ENCODE measurements at places on chromosomes 7 and 10.

DNA sequence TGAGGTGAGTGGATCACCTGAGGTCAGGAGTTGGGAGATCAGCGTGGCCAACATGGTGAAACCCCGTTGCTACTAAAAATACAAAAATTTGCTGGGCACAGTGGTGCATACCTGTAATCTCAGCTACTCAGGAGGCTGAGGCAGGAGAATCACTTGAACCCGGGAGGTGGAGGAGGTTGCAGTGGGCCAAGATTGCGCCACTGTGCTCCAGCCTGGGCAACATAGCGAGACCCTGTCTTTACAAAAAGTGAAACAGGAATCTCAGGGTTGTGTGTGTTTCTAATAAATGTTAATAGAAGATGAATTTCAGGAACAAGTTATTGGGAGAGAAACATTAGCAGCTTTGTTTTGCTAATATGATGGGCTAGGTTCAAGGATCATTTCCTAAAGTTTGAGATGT, 19.9 kb downstream of the PPP2R2D start:
- DNase-seq: no peak

DNA sequence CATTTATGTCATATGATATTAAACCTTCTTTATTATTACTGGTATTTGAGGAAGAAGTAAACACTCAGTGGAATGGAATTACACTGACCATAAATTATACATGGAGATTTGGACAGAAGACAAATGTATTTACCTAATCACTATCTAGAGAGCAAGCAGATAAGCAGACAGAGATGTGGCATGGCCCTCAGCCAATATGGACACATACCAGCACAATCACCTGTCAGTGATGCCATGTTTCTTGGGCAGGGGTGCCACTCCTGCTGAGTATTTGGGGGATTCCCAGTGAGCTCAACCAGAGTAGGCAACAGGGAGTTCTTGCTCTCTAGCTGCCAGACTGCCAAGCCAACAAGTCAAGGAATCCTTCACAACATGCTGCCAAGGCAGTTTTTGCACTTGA, 866.3 kb upstream of the LRRN3 start:
- DNase-seq: no peak

DNA sequence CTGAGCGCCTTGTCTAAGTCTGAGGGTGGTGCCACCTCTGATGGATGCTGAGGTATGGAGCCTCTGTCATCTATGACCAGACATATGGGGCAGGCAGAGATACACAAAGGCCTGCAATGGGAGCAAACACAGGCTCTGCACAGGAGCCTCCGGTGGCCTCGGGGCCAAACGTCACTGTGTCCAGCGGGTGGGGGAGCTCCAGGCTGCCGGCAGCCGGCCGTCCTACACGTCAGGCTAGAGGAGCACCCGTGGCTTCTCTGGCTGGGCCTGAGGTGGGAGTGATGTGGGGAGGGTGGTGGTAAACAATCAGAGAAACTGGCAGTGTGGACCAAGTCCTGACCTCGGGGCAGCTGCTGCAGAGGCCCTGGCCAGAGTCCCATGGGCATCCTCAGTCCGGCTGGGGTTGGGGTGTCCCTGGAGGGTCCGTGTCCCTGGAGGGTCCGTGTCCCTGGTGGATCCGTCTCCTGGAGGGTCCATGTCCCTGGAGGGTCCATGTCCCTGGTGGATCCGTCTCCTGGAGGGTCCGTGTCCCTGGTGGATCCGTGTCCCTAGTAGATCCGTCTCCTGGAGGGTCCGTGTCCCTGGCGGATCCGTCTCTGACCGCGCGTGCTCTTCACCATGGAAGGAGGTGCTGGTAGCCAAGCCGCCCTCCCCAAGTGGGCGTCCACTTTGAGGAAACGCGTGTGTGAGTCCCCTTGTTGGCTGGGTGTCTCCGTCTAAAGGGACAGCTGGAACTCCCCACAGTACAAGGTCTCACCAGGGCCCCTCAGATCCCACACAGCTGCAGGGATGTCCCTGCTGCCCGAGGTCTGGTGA, 24.2 kb upstream of the FAM20C start:
- peak; percentile 19 for DNase-seq

DNA sequence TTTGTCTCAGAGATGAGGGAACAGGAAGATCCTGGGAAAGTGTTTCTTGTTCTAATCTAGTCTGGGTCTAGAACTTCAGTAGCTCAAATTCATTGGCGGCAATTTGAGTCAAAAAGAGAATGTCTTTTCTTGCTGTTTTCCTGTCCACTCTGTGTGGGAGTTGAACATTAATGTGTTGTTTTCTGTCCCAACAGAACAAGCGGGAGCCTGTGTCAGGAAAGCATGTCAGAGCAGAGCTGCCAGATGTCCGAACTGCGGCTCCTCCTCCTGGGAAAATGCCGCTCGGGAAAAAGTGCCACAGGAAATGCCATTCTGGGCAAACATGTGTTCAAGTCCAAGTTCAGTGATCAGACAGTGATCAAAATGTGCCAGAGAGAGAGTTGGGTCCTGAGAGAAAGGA, 16.0 kb downstream of the GIMAP8 start:
- DNase-seq: no peak

DNA sequence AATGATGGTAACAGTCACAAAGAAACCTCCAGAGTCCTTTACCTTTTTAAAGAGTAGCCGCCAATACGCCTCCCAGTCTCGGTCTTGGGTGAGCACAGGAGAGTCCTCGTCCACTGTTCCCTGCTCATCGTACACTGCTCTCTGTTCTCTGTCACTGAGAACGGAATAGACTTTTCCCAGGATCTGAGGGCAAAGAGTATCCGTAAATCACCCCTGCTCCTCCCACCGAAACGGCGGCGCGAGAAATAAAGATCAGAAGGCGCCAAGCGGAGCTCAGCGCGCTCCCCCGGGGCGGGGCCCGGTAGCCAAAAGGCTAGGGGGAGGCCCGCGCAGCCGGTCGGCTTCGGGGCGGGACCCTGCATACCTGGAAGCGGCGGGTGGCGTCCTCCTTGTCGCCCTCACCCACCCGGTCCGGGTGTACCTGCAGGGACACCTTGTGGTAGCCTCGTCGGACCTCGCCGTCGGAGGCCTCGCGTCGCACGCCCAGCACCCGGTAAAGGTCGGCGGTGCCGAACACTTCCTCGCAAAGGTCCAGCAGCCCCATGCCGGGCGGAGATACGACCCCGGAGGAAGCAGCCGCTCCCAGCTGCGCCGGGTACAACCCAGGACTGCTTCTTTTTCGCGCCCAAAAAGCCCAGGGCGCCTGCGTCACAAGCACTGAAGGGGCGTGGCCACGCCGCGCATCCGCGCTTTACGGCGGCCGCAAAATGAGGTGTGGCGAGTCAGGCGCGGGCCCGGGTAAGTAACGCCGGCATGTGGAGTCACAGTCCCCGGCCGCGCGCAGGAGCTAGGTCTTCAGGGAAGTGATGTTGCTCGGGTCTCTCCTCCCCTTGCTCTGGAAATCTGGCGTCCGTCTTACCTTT, at the start of gene DNAJC9:
Gene DNAJC9, minus strand, starts transcription at position 610 of the 863 bp plus-strand sequence. Its CDS starts 66 bp downstream, at position 544.
- DNase-seq: peak; percentile 97

GRCh38 chr7:42915356-42915755, 3.5 kb upstream of the C7orf25 start:
- no peak for DNase-seq

GRCh38 chr10:132696728-132697577, 89.0 kb downstream of the NKX6-2 start:
- DNase-seq: no peak

DNA sequence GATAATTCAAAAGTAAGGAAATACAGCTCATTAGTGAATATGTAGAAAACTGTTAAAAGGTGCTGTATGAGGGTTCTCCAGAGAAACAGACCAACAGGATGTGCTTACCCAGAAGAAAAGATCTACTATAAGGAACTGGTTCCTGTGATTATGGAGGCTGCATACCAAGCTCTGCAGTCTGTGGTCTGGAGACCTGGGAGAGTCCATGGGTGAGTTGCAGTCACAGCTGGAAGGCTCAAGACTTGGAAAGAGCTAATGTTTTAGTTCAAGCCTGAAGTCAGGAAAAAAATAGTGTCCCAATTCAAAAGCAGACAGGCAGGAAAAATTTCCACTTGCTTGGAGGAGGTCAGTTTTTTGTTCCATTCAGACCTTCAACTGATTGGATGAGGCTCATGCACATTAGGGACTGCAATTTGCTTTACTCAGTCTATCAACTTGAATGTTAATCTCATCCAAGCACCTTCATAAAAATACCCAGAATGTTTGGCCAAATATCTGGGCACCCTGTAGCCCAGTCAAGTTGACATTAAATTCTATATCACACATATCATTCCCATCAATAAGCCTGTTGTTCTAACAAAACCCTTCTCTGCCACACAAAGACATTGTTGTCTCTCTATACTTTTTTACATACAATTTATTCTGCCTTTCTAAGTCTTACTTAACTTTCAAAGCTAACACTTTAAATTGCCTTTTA, 197.9 kb upstream of the KLF6 start:
- no peak for DNase-seq

GRCh38 chr10:33174674-33175434, 159.6 kb downstream of the NRP1 start:
- no peak for DNase-seq

- peak; percentile 45 for DNase-seq
Measured at GRCh38 chr10:127907411-127908105, 655 bp downstream of the PTPRE start.

GRCh38 chr10:119205894-119206602, 1.3 kb upstream of the GRK5 start:
- DNase-seq: no peak

GRCh38 chr10:127702271-127702670, 34.7 kb upstream of the FOXI2 start:
- DNase-seq: no peak

DNA sequence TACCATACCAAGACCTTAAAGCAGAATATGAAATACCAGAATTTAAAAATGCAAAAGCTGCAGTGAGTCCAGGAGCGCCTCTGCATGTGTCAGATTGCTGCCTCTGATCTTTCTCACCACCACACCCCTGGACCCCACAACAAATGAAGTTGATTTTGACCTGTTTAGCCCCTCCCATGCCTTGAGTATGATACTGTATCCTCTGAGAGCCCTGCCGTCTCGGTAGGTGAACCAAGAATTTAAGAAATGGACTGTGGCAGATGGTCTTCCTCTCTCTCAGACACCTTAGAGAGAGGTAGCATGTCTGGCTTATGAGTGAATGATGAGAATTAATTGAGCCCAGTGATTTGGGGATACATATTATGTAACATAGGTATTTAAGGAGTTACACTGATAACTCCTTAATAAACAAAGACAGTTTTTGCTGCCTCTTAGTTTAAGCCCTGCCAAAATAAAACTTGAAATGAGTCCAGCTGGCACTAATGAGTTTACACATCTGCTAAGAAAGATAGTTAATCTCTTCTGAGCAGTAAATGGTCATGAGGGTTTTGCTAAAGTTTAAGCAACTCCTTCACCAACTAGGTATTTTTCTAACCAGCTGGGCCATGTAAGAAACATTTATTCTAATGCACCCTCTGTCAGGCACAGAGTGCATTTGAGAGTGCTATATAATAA, 4.5 kb upstream of the TFPI2 start:
- DNase-seq: no peak

DNA sequence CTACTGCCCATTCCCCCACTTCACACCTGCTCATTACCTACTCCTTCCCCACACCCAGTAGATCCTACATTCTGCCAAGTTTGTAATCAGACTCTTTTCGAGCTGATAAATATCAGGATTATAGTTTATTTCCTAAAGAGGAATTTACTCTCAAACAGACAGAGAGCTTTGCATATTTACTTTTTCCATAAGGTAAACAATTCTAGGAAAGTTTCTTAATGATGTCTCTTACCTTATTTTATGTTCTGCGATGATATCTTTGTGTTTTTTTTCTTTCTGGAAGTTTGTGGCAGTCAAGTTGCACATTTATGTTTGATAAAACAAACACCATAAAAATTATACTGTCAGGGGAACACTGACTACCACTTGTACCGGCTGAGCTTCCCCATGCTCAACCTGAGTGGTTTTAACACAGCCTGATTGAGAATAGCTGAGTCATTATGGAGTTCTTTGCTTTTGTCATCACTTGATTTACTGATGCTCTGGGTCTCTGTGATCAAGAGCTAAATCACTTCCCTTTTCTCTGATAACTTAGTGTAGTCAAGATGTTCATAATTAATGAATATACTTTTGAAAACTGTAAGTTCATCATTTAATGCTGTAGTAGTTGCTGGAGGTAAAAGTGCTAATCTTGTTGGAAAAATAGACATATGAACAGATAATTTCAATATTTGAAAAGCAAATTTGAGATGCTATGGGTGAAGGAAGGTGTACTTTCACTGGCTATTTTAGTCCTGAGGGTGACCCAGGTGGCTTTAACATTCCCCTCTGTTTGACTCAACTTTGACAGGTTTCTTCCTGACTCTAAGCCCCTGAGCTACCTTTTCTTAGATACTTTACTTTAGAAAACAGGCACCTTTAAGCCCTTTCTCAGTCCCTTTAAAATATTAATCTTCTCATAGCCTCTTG, 1034.5 kb upstream of the LRRTM3 start:
- no peak for DNase-seq

- no peak for DNase-seq
Measured at GRCh38 chr7:102117743-102118142, 168.9 kb upstream of the SH2B2 start.

DNA sequence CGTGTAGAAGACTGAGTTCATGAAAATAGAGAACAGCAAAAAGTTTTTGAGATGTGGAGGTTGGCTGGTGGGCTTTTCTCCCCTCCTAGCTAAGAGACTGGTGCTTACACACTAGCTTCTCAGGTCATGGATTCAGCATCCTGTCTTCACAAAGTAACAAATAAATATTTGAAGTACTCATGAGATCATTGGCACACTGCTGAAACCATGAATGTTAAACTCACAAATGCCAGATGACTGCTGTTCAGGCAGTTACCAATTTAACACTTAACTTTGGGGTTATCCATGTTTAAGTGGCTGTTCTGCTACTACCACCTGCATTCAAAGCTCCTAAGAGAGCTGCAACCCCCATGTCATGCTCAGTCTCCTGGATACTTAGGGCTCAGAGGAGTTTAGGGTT, 119.0 kb upstream of the BET1 start:
- no peak for DNase-seq

Data from right hindlimb (tissue), 1 donor.